ENCODE measurements at places on chromosomes 4 and X.

GRCh38 chr4:55323375-55323774, 22.7 kb upstream of the SRD5A3 start:
- no peak for DNase-seq

DNA sequence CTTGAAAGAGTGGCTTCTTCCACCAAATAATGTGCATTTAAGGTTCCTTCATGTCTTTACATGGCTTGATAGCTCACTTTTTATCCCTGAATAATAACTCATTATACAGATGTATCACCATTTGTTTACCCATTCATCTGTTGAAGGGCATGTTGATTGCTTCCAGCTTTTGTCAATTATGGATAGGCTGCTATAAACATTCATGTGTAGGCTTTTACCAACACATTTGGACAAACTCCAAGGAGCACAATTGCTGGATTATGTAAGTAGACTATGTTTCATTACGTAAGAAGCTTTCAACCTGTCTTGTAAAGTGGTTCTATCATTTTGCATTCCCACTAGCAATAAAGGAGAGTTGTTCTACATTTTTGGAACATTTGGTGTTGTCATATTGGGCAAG, 2637.0 kb downstream of the PCDH7 start:
- no peak for DNase-seq

DNA sequence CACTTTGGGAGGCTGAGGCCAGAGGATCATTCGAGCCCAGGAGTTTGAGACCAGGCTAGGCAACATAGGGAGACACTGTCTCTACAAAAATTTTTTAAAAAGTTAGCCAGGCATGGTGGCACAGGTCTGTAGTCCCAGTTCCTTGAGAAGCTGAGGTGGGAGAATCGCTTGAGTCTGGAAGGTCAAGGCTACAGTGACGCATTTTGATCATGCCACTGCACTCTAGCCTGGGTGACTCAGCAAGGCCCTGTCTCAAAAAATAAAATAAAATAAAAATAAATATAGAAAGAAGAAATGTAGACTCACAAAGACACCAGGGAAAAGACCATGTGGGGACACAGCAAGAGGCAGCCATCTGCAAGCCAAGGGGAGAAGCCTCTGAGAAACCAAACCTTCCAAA, 42.3 kb upstream of the SLC7A3 start:
- no peak for DNase-seq

DNA sequence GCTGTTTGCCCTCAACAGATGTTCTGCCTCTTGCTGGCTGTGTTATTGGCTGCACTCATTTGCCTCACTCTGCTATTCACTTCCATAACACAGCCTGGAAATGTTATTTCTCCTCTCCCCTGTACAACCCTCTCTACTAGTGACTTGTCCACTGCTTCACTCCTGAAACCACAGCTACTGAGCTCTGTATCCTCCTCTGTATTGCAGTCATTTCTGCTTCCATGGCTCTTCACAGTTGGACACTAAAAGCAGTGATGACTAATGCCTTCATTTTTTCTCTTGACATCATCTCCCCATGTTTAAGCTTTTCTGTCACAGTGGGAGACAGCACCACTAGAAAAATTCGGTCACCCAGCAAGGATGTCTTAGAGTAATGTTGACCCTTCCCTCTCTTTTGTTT, 123.0 kb upstream of the PPP1R2C start:
- no peak for DNase-seq

DNA sequence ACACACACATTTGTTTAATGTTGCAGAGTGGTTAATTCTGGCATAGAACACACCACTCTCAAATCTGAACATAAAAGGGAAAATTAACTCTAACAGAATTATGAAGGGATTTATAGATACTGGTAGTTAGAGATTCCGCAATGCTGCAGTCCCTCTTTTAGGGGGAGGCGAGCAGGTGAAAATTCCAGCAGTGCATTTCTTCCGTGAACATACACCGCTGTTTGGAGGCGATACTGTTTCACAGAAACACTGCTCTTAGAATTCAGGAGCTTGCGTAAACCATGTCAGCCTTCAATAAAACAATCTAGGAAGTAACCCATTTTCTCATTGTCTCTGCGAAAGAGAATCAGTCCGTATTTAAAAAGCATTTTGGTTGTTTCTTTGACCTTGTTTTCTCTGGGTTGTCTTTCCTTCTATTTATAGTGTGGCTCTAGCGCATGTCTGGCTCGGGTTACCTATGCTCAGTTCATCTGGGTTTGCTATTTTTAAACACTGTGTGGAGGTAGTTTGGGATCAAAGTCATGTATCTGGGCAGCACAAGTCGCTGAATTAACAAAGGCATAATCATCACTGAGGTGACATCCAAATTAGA, 90.4 kb downstream of the GPAT3 start:
- no peak for DNase-seq

DNA sequence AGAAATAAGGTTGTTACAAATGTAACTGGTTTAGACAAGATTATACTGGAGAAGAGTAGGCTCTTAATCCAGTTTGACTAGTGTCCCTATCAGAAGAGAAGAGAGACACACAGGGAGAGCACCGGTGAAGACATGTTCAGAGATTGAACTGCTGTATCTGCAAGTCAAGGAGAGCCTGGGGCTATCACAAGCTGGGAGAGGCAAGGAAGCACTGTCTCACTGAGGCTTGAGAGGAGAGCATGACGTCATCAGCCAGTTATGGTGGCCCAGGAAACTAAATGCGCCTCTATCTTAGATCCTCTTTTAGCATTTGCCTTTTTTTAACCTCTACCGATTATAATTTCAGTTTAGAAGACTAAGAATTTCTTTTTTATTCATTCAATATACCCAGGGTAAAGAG, 583.4 kb downstream of the TRAM1L1 start:
- DNase-seq = no peak

GRCh38 chr4:37138789-37139188, 105.8 kb upstream of the NWD2 start:
- DNase-seq = no peak

- DNase-seq = peak; percentile 1
Observed at GRCh38 chrX:71637848-71638247, 19.5 kb upstream of the CXCR3 start.

DNA sequence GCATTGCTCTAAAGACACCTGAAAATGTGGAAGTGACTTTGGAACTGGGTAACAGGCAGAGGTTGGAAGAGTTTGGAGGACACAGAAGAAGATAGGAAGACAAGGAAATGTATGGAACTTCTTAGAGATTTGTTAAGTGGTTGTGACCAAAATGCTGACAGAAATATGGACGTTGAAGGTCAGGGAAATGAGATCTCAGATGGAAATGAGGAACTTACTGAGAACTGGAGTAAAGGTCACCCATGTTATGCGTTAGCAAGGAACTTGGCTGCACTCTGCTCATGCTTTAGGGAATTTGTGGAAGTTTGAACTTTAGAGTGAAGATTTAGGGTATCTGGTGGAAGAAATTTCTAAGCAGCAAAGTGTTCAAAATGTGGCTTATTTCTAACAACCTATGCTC, 99.4 kb downstream of the FAM13A start:
- no peak for DNase-seq

GRCh38 chr4:121898150-121898549, 27.9 kb upstream of the BBS7 start:
- no peak for DNase-seq

GRCh38 chr4:152571770-152572169, 35.9 kb upstream of the FBXW7 start:
- no peak for DNase-seq

DNA sequence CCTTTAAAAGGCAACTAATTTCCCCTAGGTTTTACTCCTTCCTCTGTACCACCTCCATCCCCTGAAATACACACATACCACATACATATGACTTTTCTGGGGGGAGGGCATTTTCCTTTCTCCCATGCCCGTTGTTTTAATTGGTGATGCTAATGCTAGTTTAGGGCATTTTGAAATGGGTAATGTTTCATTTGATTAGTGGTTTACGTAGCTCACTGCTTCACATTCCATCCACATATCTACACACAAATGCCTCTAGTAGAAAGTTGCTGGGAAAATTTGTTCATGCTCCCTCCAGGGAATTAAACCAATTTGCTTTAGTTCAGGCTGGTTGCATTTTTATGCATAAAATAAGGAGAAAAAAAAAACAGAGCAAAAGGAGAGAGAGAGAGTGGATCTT, 231.2 kb downstream of the FRAS1 start:
- no peak for DNase-seq

DNA sequence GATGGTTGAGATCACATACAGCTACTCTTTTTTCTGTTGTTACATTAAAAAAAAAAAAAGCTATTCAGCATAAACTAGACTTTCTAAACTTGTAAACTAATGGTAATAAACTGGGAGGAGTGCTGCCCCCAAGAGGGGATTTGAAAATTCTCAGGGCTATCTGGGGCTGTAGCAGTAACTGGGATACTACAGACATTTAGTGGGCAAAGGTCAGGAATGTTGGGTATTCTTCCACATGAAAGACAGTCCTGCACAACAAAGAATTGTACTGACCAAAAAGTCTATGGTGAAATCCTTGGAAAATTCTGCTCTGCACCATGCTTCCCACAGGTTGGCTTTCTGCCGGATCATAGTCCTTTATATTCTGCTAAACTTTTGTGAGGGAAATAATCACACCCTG, 232.6 kb upstream of the BOD1L1 start:
- no peak for DNase-seq

DNA sequence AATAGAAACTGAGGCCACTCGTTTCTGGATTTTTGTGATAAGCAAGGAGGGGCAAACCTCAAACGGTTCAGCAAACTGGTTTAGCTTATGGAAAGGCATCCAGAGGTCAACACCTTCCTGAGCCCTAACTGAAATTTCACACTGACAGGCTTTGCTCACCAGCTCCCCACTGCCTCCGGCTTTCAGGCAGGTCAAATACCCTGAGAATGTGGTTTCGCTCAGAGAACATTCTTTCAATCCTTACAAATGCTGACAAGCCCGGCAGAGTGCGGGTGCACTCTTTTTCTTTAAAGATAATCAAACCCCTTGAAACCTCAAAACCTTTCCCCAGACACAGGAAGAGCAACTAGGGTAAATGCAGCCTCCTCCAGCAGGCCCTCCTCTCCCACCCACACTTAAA, 41.5 kb downstream of the CD40LG start:
- no peak for DNase-seq

GRCh38 chr4:83124111-83124780, 9.7 kb upstream of the PLAC8 start:
- DNase-seq = no peak

GRCh38 chr4:86233681-86234080, 126.2 kb downstream of the MAPK10 start:
- no peak for DNase-seq

DNA sequence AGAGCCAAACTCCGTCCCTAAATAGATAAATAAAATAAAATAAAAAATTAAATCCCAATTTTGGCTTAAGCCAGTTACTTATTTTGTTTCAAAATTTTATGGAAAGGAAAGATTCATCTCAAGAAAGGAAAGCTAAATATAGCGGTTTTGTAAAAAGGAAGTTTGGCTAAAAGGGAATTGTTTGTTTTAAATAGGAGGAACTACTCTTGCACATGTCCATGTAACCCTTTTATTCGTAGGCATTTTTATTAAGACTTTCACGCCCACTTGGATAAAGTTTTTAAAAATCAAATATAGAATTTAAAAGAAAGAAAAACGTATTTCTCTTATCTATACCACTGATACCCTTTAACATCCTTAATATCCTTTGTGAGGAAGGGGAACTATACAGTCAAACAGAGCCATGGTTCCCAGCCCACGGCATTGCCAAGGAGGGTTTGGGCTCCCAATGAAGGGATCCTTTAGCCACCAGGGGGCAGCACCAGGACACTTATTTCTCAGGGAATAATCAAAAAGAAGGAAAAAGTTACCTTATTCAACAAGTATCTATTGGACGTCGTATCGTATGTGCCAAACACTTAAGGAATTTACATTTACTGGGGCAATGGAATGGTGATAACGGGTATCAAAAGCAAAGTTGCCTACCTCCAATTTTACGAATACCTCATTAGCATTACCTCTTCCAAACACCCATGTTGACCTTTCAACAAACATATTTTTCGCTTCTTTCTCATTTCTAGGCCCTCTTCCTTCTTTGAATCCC, 27.7 kb downstream of the CDKN2AIP start:
- peak; percentile 86 for DNase-seq

- DNase-seq = no peak
Observed at GRCh38 chrX:120269373-120270035, 18.9 kb downstream of the ZBTB33 start.

DNA sequence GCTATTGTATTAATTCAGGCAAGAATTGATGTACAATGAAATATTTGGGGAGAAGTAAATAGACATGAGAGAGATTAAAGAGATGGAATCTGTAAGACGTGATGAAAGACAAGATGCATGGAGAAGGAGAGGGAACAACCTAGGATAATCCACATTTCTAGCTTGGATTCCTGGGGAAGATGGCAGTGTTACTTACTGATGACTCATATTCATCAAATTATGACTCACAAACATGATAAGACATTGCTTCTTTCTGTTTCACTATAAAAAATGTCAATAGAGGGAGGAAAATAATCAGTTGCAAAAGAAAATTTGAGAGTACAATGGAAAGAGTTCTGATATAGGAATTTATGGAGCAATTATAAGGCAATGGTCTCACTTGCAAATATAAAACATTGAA, 104.1 kb upstream of the BMP3 start:
- DNase-seq = no peak

- no peak for DNase-seq
Observed at GRCh38 chr4:139540161-139540560, 15.9 kb downstream of the SETD7 start.

DNA sequence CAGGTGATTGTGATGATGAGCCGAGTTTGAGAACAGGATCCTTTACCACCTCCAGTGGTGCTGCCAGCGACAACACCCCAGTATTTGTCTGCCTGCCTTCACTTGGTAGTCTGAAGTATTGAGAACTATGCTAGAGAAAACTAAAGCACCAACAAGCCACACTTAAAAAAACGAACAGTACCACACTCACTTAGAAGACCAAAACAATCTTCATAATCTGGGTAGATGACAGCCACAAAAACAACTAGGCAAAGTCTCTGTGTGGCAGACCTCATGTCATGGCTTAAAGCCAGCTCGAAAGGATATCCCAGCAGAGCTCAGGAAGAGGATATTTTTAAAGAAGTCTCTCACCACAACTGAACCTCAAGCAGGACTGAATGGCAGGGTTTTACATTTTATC, 236.0 kb downstream of the GPC3 start:
- no peak for DNase-seq

DNA sequence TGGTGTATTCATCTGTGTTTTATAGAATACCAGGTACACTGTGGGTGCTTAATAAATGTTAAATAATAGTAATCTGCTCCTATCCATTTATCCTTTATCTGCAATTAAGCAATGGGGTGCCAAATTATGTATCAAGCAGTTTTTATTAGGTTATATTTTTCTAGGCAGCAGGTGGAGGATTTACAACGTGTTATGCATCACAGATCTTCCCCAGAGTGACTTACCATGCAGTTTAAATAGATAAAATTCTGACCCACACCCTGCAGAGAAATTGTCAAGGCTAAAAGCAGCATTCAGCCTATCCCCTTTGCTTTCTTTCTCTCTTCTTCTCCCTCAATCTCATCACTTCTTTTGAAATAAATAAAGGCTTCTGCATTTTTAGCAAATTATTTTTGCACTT, 306.4 kb downstream of the CXXC4 start:
- no peak for DNase-seq

GRCh38 chr4:88759895-88760290, 62.3 kb upstream of the NAP1L5 start:
- no peak for DNase-seq

All from amniotic stem cell (primary cell).